ENCODE measurements at places on chromosomes 7 and 10.
A peak's percentile ranks its signal among the peaks of the same experiment; 100 is the strongest.

GRCh38 chr7:851204-851603 is 18.9 kb downstream of the SUN1 start:
- no peak for DNase-seq

GRCh38 chr7:127447326-127447945 is 54.9 kb upstream of the ZNF800 start:
- peak; percentile 85 for DNase-seq

GRCh38 chr10:4046030-4046429 is 261.0 kb upstream of the KLF6 start:
- no peak for DNase-seq

GRCh38 chr10:42738679-42739078 is 43.9 kb upstream of the BMS1 start:
- no peak for DNase-seq

DNA sequence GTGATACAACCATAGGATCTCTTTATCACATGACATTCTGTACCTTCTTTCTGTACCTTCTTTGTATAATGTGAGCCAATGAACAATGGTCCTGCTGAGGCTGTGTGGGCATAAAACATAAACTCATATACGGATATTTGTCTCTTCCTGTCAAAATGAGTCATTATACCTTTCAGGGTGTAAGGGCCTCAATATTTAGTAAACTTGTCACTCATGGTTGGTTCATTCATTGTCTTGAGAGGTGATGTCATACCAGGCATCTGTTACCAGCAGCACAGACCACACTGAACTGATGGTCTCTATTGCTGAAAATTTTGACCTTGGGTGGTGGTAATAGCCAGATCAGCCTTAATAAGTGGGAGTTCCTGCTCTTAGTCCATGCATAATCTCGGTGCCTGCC is 287.6 kb upstream of the TPK1 start:
- no peak for DNase-seq

- no peak for DNase-seq
Measured at GRCh38 chr7:18788026-18788425, 292.5 kb downstream of the HDAC9 start.

GRCh38 chr7:101121991-101122932 is 4.6 kb upstream of the SERPINE1 start:
- DNase-seq, result peak; percentile 98

- no peak for DNase-seq
Measured at GRCh38 chr10:42879380-42880254, 97.0 kb downstream of the BMS1 start.

GRCh38 chr7:105978035-105978434 is 15.0 kb downstream of the CDHR3 start:
- no peak for DNase-seq

DNA sequence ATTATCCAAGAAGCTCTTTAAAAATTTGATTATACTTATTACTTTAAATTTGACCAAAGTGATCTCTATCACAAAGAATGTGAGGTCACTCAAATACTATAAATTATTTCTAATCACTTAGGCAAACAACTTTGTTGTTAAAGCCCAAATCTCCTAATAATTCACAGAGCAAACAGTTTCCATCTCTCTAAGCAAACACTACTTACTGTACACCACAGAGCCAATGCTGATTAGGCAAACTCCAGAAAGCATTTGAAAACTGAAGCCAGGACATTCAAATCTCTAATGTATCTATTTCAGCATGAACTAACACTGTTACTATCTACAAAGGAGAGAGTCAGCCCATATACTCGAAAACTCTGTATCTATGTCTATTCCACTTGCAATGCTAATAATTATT is 107.1 kb downstream of the RNF32 start:
- no peak for DNase-seq

DNA sequence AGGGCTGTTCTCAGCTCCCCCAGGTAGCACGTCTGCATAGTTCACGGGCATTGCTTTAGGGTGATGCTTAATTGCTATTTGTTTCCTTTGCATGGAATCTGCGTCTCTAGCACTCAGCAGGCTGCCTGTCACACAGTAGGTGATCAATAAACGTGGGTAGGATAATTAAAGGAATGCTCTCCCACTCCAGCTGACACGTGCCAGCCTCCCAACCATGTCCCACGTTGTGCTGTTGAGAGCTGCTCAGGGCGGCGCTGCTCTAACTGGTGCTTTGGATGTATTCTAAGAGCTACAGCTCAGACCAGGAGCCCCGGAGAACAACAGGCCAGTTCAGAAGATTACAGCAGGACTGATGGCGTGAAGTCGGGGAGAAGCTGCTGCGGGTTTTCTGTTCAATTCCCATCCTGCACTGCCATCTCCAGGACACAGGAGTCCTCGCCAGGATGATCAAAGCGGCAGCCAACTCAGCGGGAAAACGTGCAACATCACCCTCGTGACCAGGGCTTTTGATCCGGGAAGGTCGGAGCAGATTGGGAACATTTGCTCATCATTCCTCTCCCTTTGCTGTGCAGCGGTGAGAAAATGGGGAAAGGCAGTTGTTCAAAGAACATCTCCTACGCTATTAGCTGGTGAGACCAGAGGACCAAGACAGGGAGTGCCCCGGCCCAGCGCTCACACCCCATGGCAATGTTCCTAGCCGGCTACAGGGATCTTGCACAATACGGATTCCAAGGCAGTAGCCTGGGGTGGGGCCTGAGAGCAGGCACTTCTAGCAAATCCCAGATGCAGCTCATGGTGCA is 50.5 kb upstream of the FOXK1 start:
- peak; percentile 86 for DNase-seq

GRCh38 chr7:1071731-1072254 is 16.1 kb upstream of the GPER1 start:
- no peak for DNase-seq

DNA sequence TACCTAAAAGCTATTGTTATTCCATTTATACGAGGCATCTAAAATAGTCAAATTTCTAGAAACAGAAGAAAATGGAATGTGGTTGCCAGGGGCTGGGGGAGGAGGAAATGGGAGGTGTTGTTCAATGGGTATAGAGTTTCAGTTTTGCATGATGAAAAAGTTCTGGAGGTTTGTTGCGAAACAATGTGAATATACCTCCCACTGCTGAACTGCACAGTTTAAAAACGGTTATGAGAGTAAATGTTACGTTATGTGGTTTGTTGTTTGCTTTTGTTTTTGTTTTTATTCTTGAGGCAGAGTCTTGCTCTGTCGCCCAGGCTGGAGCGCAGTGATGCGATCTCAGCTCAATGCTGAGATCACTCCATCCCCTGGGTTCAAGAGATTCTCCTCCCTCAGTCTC is 64.9 kb upstream of the NRBF2 start:
- DNase-seq, result no peak

All from kidney tubule cell (primary cell).